ENCODE measurements at places on chromosomes 11 and 22.

- DNase-seq = no peak
Measured at GRCh38 chr11:83520849-83521248, 234.7 kb upstream of the CCDC90B start.

DNA sequence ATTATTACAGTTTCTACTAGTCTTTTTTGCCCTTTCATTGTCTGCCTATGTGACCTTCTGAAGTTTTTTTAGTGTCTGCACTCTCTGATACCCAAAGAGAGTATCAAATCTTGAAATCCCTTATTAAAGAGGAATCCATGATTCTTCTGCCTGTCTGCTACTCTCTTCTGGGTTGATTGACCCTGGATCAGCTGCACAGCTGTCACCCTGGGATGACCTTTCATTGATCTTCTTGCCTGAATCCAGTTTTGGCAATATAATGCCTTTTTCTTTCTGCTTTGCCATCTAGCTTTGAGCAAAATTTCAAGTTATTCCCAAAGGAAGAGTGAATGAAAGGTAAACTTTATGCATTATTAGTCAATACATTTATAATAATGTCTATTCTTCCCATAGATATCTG is 32.6 kb downstream of the NCAM1 start:
- no peak for DNase-seq

DNA sequence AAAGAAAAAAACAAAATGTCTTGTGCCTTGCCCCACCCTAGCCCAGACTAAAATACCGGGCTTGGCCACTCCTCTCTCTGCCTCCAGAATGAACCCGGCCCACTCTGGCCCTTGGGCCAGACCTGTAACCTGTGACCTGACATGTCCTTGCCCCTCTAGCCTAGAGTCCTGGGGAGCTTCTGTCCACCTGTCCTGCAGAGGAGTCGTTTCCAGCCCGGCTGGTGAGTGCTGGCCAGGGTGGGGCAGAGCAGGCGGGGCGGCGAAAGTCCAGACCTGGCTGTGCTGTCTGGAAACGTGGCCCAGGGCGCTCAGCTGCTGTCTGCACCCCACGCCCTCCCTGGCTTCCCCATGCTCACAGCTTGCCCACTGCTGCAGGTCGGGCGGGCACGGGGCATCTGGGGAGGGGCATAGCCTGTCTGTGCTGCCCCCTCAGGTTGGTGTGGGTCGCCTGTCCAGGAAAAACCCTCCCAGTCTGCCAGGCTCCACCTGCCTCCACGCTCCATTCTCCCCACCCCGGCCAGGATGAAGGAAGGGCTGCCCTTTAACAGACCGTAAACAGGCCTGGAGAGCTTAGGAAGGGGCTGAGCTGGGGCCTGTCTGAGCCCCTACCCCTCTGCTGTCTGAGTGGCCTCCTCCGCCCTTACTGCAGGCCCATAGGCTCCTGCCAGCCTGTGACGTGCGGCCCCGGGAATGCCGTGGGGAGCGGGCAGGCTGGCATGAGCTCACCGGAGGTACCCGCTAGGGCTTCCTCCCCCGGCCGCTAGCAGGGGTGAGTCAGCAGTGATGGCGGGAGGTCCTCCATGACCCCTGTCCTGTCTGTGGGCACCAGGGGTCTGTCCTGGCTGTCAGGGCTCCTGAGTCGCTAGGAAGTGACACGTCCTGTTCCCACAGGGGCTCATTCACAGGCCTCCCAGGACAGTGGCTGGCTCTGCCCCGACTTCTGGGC is 1.9 kb downstream of the CD151 start:
- peak; percentile 91 for DNase-seq

DNA sequence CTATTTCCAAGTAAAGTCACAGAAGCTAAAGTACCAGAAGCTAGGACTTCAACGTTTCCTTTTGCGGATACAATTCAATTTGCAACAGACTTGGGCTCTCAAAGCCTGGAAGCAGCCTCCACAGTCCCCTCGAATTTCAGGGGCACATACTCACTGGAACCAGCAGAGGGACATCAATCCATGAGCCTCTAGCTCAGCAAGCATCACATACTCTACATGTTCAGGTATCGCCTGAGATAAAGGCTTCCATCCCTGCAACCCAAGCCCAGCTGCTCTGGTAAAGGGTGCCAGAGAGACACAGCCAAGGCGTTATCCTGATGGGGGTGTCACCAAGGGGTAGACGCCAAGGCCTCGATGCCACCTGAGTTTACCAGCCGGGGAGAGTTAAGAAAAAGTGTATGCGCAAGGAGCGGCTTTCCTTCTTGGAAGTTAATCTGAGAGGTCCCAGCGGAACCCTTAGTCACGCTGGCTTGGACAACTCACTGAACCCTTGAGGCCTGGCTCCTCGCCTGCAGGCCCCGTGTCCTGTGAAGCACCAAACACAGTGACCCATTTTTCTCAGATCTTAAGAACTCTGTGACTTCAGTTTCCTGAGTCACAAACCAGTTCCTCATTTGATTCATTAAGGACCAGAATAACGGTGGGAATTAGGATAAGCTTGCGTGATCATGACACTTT is 13.0 kb downstream of the LTO1 start:
- DNase-seq = peak; percentile 19

DNA sequence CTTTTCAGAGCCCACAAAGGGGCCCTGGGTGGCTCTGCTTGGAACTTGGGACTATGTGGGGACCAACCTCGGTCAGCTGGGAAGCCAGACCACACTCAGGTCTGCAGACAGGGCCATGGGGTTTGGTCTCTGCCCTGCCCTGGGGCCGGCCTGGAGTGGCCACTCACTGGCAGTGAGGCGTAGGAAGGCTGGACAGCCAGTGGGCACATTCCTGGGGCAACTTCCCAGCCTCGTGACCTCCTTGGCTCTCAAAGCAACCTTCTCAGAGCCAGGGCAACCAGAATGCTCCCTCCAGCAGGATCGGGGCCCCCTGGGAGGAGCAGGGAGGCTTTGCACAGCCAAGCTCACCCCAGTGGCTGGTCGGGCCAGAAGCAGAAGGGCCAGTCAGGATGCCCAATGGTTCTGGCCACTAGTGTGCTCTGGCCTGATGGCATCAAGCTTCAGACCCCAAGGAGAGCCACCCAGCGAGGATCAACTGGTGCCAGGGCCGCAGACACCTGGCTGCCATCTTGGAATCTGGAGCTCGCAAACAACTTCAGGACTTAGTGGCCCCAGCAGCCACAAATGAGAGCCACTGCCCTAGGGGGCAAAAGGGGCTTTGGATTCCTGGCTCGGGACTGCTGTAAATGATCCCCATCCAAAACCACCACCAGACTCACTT is 87.1 kb downstream of the MYEOV start:
- DNase-seq = peak; percentile 57

DNA sequence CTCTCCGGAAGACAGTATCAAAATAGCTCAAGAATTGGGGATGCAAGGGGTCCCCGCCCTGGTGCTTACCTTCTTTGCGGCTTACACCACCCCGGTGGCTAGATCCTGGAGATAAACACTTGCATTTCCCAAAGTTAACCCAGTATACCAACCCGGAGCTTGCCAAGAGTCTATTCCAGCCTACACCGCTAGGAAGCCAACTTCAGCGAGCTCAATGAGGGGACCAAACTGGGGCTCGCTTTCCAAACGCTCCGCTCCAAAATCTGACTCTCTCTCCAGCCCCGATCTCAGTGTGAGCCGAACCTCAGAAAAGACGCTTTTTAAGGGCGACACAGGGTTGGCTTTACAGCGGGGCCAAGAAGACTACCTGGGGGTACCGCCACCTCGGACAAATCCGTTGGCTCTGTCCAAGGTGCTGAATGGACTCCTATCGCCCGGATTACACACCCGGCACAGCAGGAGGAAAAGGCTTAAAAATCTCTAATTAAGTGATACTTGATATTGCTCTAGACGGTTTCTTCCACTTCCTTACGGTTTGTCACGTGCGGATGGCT is 20.1 kb upstream of the BDNF start:
- no peak for DNase-seq

DNA sequence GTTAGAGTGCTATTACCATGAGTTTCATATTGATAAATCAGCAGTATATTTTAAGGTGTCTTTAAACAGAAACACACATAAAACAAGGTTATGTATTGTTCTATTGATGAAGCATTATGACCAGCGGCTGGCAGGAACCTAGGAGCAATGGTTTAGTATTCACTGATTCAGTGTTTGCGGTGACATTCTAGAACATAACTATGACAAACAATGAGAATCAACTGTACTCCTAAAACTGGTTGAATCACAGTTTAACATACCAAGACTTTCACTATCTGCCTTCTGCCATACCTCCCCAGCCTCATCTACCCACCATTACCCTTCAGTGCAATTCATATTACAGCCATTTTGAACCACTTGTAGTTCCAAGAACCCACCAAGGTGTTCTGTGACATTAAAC is 8.8 kb downstream of the HOATZ start:
- DNase-seq = no peak

- DNase-seq = no peak
Measured at GRCh38 chr22:42385696-42386095, 46.5 kb downstream of the NFAM1 start.

DNA sequence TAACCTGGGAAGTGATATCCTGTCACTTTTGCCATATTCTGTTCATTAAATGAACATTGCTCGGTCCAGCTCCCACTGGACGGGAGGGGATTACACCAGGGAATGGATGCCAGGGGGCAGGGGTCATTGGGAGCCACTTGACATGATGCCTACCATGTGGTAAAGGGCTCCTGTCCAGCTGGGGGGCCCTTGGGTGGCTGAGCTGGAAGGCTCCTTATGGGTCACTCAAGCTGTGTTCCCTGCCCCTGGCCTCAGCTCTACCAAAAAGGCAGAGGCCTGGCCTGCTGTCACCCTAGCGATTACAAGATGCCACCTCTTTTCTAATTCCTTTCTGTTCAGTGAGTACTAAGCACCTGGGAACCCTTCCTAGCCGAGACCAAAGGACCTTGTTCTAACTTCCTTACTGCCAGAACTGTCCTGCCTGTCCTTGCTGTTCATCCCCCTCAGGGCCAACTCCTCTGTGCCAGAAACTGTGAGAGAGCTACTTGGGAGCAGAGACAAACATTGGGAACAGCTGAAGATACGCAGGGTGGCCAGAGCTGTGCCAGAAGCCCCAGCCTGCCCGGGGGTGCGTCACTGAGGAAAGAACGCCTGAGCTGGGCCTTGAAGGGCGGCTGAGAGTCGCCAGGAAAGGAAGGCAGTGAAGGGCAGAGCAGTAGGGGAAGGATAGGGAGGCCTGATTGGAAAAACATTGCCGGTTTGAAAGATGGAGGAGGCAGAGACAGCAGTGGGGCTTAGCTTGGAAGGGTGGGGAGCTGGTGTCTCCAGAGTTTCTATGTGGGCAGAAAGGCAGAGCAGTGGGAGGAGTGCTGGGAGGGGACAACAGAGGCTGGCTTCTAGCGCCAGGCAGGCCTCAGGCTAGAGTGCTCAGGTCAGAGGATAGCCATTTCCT is 12.7 kb upstream of the UVRAG start:
- no peak for DNase-seq

- peak; percentile 61 for DNase-seq
Measured at GRCh38 chr22:47355776-47356510, 593.5 kb downstream of the TBC1D22A start.

DNA sequence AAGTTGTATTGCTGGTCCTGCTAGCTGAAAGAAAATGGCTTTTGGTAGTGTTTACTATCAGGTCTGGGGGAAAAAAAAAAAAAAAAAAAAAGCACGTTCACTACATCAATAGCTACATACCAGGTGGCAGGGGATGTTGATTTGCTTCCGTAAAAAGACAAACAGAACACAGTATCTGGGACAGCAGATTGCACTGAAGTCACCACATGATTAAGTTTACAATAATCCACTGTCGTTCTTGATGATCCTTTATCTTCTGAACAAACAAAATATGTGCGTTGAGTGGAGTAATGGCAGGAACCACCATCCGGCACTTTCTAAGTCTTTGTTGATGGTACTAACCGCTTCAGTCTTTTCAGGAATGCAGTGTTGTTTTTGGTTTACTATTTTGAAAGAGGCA is 48.7 kb downstream of the DDX6 start:
- DNase-seq = no peak

DNA sequence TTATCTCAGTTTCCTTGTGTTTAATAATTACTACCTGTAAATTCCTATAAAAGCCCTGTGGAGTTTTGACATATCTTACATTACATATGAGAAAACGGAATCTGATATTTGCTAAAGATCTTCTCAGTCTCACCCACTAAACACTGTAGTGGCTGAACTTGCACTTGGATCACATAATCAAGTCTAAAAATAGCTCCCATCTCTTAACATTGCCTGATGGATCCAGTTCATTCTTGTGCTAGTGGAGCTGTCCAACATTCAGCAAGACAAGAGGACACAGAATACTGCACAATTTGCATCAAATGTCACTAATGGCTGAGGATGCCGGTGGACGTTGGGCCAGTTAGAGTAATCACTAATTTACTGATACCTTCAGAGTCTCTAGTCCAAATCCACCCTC is 569.9 kb upstream of the ANO5 start:
- DNase-seq = no peak

- peak; percentile 83 for DNase-seq
Measured at GRCh38 chr22:21951931-21952465, 650 bp downstream of the PPM1F start.

DNA sequence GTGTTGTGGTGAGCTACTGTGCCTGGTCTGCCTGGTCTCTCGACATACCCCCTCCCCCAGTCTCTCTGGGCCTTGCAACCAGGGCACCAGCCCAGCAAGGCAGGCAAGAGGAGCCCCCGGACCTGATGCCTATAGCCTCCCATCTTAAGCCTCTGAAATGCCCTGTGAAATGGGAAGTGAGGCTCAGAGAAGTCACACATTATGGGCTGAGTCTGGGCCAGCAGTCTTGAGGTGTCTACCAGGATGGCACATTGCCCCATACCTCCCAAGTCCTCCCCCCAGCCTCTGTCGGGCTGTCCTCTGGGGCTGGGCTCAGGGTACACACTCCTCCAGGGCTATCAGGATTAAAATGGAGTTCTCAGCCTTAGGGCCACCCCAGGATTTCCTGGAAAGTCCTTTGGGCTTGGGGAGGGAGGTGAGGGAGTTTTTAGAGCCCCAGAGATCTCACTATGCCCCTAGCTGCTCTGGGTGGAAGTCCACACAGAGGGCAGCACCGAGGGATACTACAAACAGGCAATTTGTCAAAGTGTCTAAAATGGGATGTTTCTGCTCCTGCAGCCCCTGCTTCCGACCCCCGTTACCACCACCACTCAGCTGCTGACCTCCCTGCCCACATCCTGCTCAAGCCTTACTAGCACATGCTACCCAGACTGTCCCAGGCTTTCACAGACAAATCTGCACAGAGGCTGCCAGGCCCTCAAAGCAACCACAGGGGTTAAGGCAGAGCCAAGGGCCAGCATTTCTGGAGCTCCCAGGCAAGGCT is 3.1 kb upstream of the SH3BP1 start:
- DNase-seq = no peak
